Activated CD4-positive, alpha-beta T cell treated with anti-CD3 and anti-CD28 coated beads, Interleukin-2, amount 50 U/mL, for 24 hours (primary cell): ENCODE measurements at places on chromosomes 13 and 19.
A peak's percentile ranks its signal among the peaks of the same experiment; 100 is the strongest.

GRCh38 chr13:31444266-31444856 lies 244.6 kb downstream of the B3GLCT start:
- DNase-seq = no peak

- no peak for DNase-seq
These were observed 2.5 kb downstream of the NUDT15 start for GRCh38 chr13:48040049-48040448.

GRCh38 chr13:29159871-29160270 lies 339.7 kb downstream of the MTUS2 start:
- DNase-seq = no peak

DNA sequence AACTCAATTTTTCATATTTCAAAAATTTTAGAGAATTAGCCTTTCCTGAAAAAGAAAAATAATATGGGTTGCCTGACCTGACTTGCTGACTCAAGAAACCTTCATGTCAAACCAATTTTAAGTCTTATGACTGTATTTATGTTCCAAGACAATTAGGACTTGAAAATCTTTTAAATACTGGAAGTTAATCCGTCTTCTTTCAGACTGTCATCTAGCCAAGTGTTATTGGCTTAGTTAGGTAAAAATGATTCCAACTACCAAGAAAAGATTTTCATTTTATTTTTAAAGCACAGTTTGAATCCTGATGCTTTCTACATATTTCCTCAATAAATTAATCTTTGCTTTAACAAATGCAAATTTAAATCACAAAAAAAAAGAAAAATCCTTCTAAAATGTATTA lies 337.6 kb downstream of the SLITRK6 start:
- DNase-seq = no peak

GRCh38 chr19:13707915-13708314 lies 56.4 kb upstream of the MRI1 start:
- no peak for DNase-seq

DNA sequence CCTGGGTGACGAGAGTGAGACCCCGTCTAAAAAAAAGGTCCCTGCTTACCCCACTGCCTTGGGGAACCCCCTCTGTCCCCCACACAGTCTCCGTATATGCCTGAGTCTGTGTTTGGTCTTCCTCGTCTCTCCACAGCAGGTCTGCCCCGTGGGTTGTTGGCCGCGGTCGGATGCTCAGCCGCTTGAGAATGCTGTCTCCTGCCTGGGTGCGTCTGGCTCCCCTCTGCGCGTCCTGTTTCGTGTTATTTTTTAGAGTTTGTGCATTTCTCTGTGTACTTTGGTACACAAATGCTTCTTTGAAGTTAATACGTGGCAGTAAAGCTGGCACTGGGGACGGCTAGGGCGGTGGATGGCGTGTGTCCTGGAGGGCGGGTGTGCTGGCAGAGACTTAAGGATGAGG lies 34.9 kb downstream of the KDM4B start:
- DNase-seq = no peak

GRCh38 chr13:89315287-89315686 lies 1644.1 kb downstream of the SLITRK5 start:
- DNase-seq = no peak

- no peak for DNase-seq
These were observed 30.9 kb upstream of the KCTD4 start for GRCh38 chr13:45231722-45232121.

GRCh38 chr13:99086267-99087097 lies 108.6 kb upstream of the DOCK9 start:
- peak; percentile 40 for DNase-seq

GRCh38 chr19:29378126-29378525 lies 147.7 kb upstream of the VSTM2B start:
- DNase-seq = no peak

- DNase-seq = no peak
These were observed 23.5 kb downstream of the ZNF544 start for GRCh38 chr19:58252102-58252685.

DNA sequence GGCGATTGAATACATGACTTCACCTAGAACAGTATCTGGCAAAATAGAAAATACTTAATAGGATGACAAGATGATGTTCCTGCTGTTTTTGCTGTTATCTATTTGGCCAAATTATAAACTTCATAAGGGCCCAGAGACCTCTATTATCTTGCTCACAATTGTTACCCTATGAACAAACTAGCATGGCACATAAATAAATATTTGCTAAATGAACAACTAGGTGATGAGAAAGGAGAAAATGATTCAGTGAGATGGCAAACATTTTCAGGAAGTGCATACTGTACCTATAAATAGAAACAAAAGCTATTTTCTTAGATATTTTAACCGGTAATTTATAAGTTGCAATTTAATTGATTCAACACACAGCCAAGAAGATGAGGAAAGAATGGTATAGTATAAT lies 78.4 kb downstream of the FAM216B start:
- DNase-seq = no peak

DNA sequence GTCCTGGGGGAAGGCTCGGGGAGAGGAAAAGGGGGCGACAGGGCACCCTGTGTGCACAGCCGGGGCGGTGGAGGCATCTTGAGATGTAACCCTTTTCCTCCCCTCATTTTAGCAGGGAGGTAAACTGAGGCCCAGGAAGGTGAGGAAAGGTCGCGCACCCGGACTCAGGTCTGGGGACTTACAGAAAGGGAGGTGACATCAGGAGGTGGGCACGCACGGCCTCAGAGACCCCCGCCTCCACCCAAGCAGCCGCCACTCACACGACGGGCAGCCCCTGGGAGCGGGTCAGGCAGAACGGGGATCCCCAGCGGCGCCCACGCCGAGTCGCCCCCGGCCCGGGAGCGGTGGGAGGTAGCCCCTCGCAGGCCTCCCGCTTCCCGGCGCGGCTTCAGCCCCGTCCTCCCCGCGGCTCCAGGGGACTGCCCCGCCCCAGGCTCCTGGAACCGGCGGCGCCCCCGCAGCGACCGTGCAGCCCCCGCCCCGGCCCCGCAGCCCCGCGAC lies 477 bp downstream of the PIP5K1C start:
- DNase-seq = no peak

- no peak for DNase-seq
These were observed 1.2 kb downstream of the C19orf84 start for GRCh38 chr19:51389143-51389542.

DNA sequence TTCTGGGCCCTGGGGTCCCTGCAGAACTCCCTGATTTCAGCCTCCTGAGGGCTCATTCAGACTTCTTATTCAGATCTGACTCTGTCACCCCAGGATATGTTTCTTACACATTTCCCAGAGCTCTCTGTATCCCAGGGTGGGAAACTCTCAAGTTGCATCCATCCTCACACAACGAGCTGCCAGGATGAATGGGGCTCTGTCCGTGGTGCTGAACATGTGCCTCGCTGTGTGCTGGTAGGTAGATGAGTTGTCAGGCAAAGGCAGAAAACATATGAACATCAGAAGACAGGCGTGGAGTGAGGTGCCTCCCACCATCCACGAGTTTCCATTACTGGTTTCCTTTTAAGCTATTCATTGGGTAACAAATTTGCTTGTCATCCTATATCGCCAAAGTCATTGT lies 11.4 kb upstream of the IGFL1 start:
- no peak for DNase-seq

GRCh38 chr19:4897146-4897545 lies 5.5 kb downstream of the ARRDC5 start:
- DNase-seq = no peak

- DNase-seq = no peak
These were observed 4.0 kb upstream of the TSPAN16 start for GRCh38 chr19:11291991-11292390.

GRCh38 chr19:49157445-49158224 lies at the start of gene TRPM4:
Gene TRPM4, plus strand, starts transcription at chr19:49157792. Its CDS starts 75 bp downstream, at chr19:49157867.
- no peak for DNase-seq

- no peak for DNase-seq
These were observed 65.0 kb downstream of the DGKH start for GRCh38 chr13:42113478-42113877.

- no peak for DNase-seq
These were observed 14.5 kb upstream of the ATP11A start for GRCh38 chr13:112675366-112675756.

DNA sequence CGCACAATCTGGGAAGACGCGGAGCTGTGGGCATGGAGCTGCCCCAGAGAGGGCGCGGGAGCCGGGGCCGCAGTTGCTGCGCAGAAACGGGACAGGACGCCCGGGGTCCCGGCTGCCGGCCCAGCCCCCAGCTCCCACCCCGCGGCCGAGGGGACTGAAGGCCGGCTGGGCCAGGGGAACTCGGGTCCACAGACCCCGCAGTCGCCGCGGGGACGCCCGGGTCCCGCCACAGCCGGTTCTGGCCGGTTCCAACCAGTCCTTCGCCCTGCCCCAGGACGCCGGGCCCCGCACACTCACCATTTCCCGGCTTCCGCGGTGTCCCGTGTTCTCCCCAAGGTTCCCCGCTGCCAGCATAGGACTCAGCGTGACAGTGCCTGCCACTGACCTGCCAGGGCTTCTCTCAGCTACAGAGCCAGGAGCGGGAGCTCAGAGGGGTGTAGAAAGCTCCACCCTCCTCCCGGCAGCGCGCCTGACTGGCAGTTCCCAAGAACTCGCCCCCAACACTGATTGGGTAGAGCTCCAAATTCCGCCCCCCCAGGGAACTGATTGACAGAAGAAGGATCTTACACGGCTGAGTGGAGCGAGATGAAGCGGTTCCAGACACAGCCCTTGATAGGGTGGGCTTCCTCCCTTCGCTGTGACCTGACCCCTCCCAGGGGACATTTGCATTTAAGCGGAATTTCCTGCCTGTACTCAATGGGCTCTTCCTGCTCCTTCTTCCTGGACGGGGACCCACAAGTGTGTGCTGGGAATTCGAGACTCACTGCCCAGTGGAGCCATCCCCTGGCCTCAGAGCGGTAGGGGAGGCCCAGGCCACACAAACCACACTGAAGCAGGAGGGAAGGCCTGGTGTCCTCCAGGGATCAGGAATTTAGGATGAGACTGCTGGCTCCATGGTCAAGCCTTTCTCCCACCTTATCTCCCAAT lies at the start of gene ZNF442:
ZNF442 (minus strand) TSS at position 448 of the 927 bp plus-strand sequence. CDS start 2,052 bp downstream, outside the sequence.
- DNase-seq = peak; percentile 60

- no peak for DNase-seq
These were observed 44.8 kb downstream of the FLT1 start for GRCh38 chr13:28449826-28450773.

- no peak for DNase-seq
These were observed 66.8 kb upstream of the MED4 start for GRCh38 chr13:48161530-48162179.

DNA sequence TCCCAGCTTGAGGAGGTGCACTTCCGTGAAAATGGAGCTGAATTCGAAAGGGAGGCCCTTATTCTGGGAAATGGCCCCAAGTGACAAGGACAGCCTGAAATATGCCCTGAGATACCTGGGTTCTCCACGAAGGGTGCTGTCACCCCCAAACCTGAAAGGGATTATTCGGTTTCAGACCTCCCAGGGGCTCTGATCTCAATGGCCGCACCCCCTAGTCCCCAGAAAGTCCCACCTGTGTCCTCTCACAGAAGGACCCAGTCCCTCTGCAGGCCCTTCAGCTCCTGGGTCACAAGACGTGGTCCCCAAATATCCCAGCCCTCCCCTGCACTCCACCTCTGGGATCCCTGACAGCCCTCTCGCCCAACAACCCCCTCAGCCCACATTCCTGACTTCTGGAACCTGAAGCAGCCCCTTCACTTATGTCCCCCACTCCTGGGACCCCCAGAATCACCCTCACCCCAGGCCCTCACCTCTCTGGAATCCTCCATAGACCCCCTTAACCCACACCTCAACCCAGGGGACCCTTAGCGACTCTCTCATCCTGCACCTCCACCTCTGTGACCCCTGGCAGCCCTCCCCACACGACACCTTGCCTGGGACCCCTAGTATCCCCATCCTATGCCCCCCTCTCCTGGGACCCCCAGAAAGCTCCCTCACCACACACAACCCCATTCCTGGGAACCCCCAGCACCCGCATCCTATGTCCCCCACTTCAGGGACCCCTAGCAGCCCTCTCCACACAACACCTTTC lies 606 bp downstream of the SYNGR4 start:
- DNase-seq = no peak

DNA sequence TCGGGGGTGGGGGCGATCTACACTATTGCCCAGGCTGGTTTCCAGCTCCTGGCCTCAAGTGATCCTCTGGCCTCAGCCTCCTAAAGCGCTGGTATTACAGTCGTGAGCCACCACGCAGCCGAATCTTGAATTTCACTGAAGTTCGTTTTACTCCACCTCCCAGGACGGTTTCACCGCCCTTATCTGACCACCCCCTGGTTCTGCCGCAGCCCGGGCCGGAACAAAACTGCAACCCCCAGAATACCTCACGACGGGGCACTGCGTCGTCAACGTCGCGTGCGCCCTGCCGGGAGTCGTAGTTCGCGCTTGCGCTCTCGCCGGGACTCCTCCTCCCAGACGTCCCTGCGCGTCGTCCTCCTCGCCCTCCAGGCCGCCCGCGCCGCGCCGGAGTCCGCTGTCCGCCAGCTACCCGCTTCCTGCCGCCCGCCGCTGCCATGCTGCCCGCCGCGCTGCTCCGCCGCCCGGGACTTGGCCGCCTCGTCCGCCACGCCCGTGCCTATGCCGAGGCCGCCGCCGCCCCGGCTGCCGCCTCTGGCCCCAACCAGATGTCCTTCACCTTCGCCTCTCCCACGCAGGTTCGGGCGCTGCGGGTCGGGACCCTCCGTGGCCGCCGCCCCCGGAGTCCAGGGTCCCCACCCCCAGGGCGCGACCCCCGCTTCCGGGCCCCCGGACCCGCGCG lies at the start of gene ATP5F1D:
ATP5F1D (plus strand) TSS at position 335 of the 679 bp plus-strand sequence; CDS start at position 435, 100 bp downstream.
- peak; percentile 81 for DNase-seq

DNA sequence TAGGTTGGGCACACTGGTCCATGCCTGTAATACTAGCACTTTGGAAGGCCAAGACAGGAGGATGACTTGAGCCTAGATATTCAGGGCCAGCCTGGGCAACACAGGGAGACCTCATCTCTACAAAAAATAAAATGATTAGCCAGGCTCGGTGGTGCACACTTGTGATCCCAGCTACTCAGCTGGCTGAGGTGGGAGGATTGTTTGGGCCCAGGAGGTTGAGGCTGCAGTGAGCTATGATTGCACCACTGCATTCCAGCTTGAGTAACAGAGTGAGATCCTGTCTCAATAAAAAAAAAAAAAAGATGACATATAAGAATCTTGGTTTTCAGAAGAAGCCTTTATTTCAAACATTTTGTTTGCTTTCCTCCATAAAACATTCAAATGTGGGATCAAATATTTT lies 178.0 kb downstream of the LIG4 start:
- DNase-seq = no peak

GRCh38 chr13:37382146-37382545 lies 216.4 kb downstream of the POSTN start:
- no peak for DNase-seq

DNA sequence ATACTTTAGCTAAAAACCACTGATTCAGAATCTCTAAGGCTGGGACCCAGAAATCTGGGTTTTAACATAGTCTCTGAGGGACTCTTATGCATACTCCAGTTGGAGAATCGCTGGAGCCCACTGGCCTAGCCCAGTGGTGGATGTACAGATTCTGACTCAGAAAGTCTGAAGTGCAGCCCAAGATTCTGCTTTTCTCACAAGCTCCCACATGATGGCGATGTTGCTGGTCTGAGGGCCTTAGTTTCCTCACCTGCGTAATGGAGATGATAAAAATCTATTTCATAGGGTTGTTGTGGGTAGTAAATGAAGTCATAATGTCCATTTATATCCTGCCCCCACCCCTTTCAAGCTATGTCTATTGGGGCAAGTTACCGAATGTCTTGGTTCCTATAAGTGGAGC lies 7.7 kb upstream of the CDADC1 start:
- peak; percentile 15 for DNase-seq
